ENCODE measurements at places on chromosomes 1 and 21.

GRCh38 chr1:25729790-25730644 lies 70.0 kb upstream of the SELENON start:
- no peak for DNase-seq

- no peak for DNase-seq
Measured at GRCh38 chr1:168273575-168273974, 7.1 kb upstream of the TBX19 start.

GRCh38 chr1:244050014-244050834 lies 859 bp upstream of the ZBTB18 start:
- no peak for DNase-seq

DNA sequence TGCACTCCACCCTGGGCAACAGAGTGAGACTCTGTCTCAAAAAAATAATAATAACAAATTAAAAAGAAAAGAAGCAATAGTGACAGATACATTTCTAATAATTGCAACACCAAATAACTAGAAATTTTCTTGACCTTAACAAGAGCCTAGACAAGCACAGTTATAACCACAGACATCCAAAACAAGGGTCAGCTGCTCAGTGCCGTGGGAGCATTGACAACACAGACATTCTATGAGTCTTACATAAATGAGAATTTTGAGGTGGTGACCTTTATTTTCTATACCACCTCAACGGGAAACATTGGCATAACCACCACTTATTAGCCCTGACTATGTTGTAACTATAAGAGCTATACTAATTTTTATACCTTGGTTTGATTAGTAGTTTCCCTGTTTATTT lies 156.1 kb downstream of the NR5A2 start:
- no peak for DNase-seq

GRCh38 chr1:89672489-89673183 lies 39.7 kb downstream of the LRRC8C start:
- DNase-seq: no peak

GRCh38 chr1:211352985-211353515 lies 26.4 kb downstream of the TRAF5 start:
- DNase-seq: peak; percentile 86

- DNase-seq: no peak
Measured at GRCh38 chr1:45876000-45876617, 72.7 kb downstream of the MAST2 start.

DNA sequence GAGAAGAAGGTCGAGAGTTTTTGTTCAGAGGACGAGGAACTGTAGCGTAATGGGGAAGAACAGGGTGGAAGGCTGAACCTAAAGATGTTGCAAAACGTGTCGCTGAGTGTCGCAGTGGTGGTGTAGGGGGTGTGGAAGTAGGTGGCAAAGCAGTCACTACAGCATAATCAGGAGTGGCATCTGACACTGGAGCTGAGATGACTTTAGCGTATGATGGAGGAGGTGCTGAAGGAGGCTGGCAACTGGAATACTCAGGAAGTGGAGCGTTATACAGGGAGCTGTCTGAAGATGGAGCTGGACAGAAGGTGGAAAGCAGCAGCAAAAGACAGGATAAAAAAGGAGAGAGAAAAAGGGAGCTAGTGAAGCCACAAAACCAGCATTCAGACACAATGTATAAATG lies 89.9 kb upstream of the LBR start:
- DNase-seq: no peak

DNA sequence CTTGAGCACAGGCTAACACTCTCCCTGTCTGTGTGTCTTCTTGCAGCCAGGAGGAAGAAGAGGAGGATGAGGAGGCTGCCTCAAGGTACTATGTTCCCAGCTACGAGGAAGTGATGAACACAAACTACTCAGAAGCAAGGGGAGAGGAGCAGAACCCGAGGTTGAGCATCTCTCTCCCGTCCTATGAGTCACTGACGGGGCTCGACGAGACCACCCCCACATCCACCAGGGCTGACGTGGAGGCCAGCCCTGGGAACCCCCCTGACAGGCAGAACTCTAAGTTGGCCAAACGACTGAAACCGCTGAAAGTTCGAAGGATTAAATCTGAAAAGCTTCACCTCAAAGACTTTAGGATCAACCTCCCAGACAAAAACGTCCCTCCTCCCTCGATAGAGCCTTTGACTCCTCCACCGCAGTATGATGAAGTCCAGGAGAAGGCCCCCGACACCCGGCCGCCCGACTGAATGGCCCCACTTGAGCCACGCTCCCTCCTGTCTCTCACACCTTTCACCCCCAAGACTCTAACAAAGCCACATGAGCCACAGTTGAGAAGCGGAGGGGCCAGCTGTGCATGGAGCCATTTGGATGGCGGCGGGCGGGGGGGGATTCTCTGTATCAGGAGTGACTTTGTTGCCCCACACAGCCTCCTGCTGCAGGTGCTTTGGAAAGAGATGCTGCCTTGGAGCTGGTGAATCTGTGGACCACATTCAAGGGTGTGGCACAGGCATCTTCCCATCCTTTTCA lies 27.6 kb upstream of the FHAD1 start:
- DNase-seq: no peak

GRCh38 chr1:150302338-150302737 lies 8.7 kb downstream of the MRPS21 start:
- DNase-seq: no peak

- DNase-seq: no peak
Measured at GRCh38 chr1:185075476-185075875, 30.1 kb downstream of the RNF2 start.

GRCh38 chr21:29245104-29245643 lies 53.5 kb upstream of the BACH1 start:
- no peak for DNase-seq

DNA sequence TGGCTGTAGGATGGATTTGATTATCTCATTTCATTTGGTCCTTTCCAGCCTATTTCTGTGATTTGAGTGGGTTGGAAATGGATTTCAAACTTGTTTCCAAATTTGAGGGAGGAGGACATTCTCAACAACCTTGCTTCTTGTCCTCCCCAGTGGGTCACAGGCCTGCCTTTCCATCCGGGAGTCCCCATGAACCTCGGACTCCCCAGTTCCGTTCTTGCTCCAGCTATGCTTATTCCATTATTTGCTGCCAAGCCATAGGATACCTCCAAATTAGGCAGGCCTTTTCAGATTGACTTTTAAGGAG lies 97.8 kb downstream of the DUSP10 start:
- DNase-seq: no peak

- no peak for DNase-seq
Measured at GRCh38 chr1:18884419-18884717, 18.0 kb downstream of the ALDH4A1 start.

DNA sequence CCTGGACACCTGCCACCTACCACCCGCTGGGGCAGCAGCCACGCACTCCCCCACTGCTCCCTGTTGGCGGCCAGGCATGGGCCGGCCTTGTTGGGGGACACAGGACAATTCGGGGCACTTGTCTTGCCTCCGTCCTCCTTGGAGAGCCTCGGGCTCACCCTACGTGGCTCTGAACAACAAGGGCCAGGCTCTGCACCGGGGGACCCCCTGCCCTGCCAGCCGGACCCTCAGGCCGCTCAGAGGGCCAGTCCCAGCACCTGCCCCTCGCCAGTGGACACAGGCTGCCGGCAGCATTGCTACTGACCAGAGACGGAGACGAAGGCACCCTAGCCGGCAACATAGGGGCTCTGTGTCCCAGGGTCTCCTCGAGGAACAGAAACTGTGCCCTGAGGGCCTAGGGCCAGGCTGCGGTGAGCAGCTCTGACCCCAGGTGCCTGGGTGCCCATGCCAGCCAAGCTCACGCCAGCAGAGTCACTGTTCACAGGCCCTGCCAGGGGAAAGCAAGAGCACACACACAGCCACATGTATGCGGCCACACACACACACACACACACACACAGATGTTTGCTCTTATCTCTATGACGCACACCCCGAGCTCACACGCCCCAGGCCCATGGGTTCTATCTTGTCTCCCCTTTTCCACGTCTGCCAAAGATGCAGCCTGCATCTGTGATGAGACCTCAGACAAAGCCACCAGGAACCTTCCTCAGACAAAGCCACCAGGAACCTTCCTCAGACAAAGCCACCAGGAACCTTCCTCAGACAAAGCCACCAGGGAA lies 45.9 kb downstream of the MORN1 start:
- DNase-seq: peak; percentile 18

- no peak for DNase-seq
Measured at GRCh38 chr1:39573736-39574624, 2.6 kb downstream of the PABPC4 start.

- DNase-seq: peak; percentile 29
Measured at GRCh38 chr1:10941891-10942541, 70.4 kb upstream of the TARDBP start.

DNA sequence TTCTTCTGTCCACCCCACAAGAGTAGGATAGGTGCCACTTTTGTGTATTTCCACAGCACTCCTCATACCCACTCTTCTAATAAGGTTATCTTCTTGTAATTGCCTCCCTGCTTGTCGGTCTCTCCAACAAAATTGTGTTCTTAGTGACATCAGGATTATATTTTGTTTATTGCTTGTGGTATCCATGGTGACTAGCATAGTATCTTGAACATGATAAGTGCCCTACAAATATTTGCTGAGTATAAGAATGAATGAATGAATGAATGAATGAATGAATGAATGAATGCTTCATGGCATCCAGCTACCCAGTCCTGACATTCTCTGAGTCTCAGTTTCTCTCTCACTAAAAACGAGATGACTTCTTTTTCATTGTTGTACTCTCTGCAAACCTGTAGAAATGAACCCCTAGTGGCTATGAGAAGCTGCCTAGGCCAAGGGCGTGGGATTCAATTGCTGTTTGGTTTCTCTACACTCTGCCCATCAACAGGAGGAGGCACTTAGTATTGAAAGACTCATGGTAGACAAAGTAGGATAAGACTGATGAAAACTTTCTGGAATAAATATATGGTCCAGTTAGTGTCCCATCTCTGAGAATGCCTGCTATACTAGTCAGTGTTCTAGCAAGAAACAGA lies 121.0 kb downstream of the TMEM53 start:
- no peak for DNase-seq

DNA sequence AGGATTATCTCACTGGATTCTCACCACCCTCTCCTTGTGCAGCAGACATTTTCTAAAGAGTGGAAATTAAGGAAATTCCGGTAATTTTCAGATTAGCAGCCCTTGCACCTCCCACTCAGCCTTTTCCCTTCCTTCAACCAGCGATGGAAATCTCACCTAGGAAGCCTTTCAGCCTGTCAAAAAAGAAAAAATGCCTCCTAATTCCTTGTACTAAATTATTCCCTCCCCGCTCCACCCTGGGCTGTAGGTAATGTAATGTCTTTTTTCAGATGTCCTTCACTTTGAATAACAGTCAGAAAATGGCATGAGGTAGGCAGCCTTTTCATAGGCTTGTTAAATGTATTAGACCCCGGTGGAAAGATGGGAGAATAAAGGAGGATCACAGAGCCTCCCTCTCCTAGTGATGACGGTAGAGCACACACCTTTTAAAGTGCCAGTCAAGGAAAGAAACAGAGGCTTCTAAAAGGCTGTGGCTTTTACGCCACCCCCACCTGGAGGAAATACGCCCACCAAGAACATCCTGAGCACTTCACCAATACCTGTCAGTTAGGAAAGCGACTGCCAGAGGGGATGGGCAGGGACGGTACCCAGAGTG lies 62.8 kb upstream of the NEK2 start:
- DNase-seq: peak; percentile 65

DNA sequence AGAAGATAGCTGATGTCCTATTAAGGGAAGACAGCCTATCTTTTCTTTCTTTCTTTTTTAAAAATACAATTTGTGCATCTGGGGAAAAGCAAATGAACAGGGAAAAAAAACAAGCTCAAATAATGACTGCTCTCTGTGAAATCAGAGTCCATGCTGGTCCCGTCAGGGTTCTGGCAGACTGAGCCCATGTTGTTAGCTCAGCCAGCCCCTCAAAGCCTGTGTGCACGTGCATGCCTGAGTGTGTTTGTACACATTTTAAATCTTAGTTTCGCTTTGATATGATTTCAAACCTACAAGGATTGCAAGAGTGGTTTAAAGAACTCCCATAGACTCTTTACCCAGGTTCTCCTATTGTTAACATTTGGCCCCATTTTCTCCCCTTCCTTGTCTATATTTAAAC lies 231.8 kb upstream of the GREM2 start:
- no peak for DNase-seq

DNA sequence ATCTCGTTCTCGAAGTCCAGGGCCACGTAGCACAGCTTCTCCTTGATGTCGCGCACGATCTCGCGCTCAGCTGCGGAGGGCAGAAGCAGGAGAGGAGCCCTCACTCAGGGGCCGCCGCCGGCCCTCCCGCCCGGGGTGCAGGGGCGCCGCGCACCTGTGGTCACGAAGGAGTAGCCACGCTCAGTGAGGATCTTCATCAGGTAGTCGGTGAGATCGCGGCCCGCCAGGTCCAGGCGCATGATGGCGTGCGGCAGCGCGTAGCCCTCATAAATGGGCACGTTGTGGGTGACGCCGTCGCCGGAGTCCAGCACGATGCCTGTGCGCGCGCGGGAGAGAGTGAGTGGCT lies 1.8 kb downstream of the ACTA1 start:
- no peak for DNase-seq

DNA sequence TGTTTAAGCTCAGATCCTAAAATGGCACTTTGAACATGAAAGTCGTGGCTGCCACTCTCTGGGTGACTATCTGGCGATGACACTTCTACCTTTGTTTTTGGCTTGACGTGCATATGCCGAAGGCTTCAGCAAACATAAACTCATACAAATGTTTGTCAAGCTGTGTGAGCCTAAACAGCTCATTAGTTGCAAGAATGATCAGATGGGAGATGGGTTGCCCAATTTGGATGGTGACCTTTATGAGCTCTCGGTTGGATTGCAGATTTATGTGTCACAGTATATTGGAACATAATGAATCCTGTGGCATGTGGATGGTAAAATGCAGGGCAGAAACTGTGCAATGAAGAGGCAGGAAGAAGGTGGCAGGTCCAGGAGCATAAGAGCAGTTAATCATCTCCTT lies 229.3 kb downstream of the DISC1 start:
- DNase-seq: no peak

GRCh38 chr1:203649999-203650836 lies 23.6 kb downstream of the ATP2B4 start:
- peak; percentile 91 for DNase-seq

DNA sequence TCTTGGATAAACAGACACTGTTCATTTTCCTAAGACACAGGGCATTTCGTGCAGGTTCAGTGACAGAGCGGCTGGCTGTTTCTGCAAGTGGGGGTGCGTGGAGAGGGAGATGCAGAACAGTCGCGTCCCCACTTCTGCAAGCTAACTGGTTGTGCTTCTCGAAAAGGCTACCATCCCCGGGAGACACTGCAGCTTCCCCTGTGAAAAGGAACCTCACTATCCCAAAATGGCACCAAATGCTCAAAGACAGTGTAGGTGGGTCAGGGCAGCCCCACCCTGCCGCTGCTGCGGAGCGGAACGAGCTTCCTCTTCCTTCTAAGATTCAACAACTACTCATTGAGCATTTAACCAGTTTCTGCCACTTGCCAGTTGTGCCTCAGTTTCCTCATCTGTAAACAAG lies 19.2 kb upstream of the BACE2 start:
- no peak for DNase-seq

Data from Jurkat, Clone E6-1 (cell line).